SJCRH30 (cell line): ENCODE measurements at places on chromosomes 1 and 21. TPM values are rescaled to one million over a fixed set of nuclear protein-coding genes. Genes with fewer than 3 reads are reported as not detected.

Gene BRINP3
- not detected in 2 replicates for total RNA-seq

- no peaks in the 10 kb centered on the region for H3K36me3 ChIP-seq
- DNase-seq: peak; percentile 10
- no peaks in the 10 kb centered on the region for H3K27me3 ChIP-seq
- H3K4me1 ChIP-seq: no peaks in the 10 kb centered on the region
Observed at GRCh38 chr1:191255354-191256054, 777.8 kb upstream of the BRINP3 start.

Gene TFF2
- total RNA-seq: not detected in 2 replicates

Gene CACHD1
- 10.6 and 12.1 TPM in 2 replicates for total RNA-seq

- no peaks in the 10 kb centered on the region for H3K27me3 ChIP-seq
- peak overlapping the region; percentile 77; the same call in 1 of the 2 replicates for H3K27ac ChIP-seq
- H3K4me1 ChIP-seq: peaks cover 8% of the 10 kb centered on the region; the same call in 1 of the 2 replicates
- peaks cover 4% of the 10 kb centered on the region; the same call in 1 of the 2 replicates for H3K36me3 ChIP-seq
- H3K4me3 ChIP-seq: peak overlapping the region; percentile 98
- no peak for DNase-seq
Observed at GRCh38 chr1:229507502-229507901, 639 bp downstream of the NUP133 start.

- H3K27me3 ChIP-seq: no peaks in the 10 kb centered on the region
- no peak for DNase-seq
- H3K36me3 ChIP-seq: no peaks in the 10 kb centered on the region
- H3K4me1 ChIP-seq: peaks cover 37% of the 10 kb centered on the region
- no peak overlapping the region for H3K4me3 ChIP-seq
Observed at GRCh38 chr1:21337928-21338572, 47.8 kb upstream of the ECE1 start.

Gene OR2G3
- not detected in 2 replicates for total RNA-seq

DNA sequence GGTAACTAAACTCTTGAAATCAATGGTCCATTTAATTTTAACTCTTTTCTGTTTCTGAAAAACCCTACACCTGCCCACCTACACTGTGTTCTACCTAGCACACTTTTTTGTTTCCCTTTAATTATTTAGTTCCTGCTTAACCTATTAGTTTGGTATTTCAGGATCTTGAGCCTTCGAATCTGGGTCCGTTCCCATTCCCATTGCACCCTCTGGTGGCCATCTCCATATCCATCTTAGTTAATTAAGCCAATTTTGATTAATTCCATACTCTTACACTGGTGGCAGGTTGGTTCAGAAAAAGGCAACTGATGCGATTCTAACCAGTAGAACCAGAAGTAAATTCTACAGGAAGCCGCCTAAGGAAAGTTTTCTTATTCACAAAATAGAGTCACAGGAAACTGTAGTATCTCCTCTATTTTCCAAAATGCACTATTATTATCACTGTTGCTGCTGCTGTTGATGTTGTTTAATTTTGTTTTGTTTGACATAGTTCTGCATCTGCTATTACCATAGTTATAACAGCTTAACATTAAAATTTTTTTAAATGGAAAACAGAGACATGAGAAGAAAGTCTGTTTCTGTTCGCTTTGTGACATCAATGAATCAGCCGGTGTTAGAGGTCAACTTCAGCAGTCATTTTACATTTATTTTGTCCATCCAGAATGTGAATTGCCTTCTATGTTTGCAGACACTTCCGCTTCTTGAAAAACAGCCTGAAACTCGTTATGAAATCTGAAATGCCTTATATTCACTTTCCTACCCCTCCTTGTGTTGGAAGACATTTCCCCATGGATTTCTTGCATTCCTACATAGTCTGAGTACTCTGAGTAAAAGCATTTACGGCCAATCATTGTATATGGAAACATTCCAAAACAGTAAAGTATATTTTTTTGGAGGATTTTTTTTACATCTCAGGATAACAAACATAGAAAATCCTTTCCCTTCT lies 115.5 kb upstream of the NCAM2 start:
- no peaks in the 10 kb centered on the region for H3K27me3 ChIP-seq
- H3K27ac ChIP-seq: no peak overlapping the region
- DNase-seq: peak; percentile 17
- no peaks in the 10 kb centered on the region for H3K36me3 ChIP-seq
- H3K4me3 ChIP-seq: no peak overlapping the region
- H3K4me1 ChIP-seq: no peaks in the 10 kb centered on the region

- no peak overlapping the region for H3K27ac ChIP-seq
- H3K27me3 ChIP-seq: no peaks in the 10 kb centered on the region
- no peaks in the 10 kb centered on the region for H3K36me3 ChIP-seq
Observed at GRCh38 chr1:43184995-43185394, 12.9 kb downstream of the CFAP57 start.

- no peak for DNase-seq
- H3K36me3 ChIP-seq: no peaks in the 10 kb centered on the region
- no peak overlapping the region for H3K27ac ChIP-seq
Observed at GRCh38 chr1:114671011-114671938, 1.4 kb upstream of the DENND2C start.

- H3K4me3 ChIP-seq: no peak overlapping the region
- H3K36me3 ChIP-seq: no peaks in the 10 kb centered on the region
- H3K27me3 ChIP-seq: no peaks in the 10 kb centered on the region
- H3K4me1 ChIP-seq: no peaks in the 10 kb centered on the region; the same call in 1 of the 2 replicates
- no peak overlapping the region for H3K27ac ChIP-seq
Observed at GRCh38 chr1:162687870-162688269, 55.6 kb downstream of the DDR2 start.

DNA sequence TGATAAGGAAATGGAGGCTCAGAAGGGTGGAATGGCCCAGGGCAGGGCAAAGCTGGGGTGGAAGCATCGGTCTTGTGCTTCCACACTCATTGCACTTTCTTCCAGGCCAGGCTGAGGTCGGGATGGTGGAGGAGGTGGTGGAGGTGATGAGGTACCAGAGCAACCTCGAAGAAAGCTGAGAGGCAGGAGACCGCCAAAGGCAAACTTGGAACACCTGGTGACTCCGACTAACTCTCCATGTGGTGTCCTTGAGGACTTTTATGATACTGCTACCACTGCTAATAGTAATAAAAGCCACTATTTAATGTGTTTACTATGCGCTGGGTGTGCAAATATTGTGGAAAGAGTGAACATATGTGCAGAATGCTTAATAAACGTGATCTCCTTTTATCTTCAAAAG lies 16.9 kb upstream of the BTG2 start:
- peaks cover 61% of the 10 kb centered on the region for H3K4me1 ChIP-seq
- H3K36me3 ChIP-seq: no peaks in the 10 kb centered on the region
- H3K27me3 ChIP-seq: no peaks in the 10 kb centered on the region
- H3K27ac ChIP-seq: no peak overlapping the region; the same call in 1 of the 2 replicates
- no peak overlapping the region for H3K4me3 ChIP-seq
- no peak for DNase-seq

Gene KIF21B
- total RNA-seq: 0.61 and 0.66 TPM in 2 replicates

GRCh38 chr1:156203331-156203730 lies 9.4 kb downstream of the SLC25A44 start:
- DNase-seq: no peak
- H3K36me3 ChIP-seq: no peaks in the 10 kb centered on the region
- H3K4me1 ChIP-seq: no peaks in the 10 kb centered on the region

Gene AADACL4
- not detected in 2 replicates for total RNA-seq

Gene MCOLN2
- total RNA-seq: 1.6 and 2.4 TPM in 2 replicates

GRCh38 chr1:40435471-40435870 lies 14.8 kb upstream of the ZFP69B start:
- no peaks in the 10 kb centered on the region; the same call in 1 of the 2 replicates for H3K27me3 ChIP-seq
- H3K36me3 ChIP-seq: no peaks in the 10 kb centered on the region
- DNase-seq: no peak
- H3K4me3 ChIP-seq: no peak overlapping the region
- H3K4me1 ChIP-seq: no peaks in the 10 kb centered on the region

Gene GBP6
- total RNA-seq: not detected in 2 replicates

DNA sequence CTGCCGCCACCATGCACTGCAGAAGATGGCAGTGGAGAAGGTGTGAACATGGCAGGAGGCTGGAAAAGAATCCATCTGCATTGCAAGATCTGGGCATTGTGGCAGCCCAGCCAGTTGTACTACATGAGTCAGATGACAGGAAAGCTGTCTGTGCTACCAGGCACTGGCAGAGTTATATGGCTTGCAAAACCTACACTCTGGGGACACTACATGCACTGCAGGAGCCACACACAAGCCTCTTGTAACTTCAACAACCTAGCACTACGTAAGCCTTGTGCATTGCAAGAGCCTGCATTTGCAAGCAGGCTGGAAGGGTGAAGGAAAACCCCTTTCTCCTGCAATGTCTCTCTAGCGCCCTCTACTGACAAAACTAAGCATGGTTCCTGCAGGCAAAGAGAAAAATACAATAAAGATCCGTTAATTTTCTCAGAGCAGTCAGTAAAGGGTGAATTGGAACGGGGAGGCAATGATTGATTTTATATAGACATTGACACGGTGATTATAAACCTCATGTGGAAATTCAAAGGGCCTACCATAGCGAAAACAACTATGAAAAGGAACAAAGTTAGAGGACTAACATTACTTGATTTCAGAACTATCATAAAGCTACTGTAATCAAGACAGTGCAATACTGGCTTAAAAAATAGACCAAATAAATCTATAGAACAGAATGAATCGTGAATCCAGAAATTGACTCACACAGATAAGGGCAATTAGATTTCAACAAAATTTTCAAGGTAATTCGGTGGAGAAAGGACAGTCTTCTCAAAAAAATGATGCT lies 26.2 kb upstream of the DYNLT5 start:
- H3K27ac ChIP-seq: no peak overlapping the region
- H3K27me3 ChIP-seq: peaks cover 3% of the 10 kb centered on the region; the same call in 1 of the 2 replicates
- no peaks in the 10 kb centered on the region for H3K4me1 ChIP-seq
- H3K36me3 ChIP-seq: no peaks in the 10 kb centered on the region

GRCh38 chr1:226098870-226099835 lies 36.6 kb downstream of the H3-3A start:
- no peaks in the 10 kb centered on the region for H3K4me1 ChIP-seq
- no peak overlapping the region for H3K27ac ChIP-seq
- peaks cover 5% of the 10 kb centered on the region for H3K27me3 ChIP-seq

Gene ITPKB
- total RNA-seq: 22.5 and 23.2 TPM in 2 replicates

Gene DCLRE1B
- total RNA-seq: 23.7 and 25.3 TPM in 2 replicates

DNA sequence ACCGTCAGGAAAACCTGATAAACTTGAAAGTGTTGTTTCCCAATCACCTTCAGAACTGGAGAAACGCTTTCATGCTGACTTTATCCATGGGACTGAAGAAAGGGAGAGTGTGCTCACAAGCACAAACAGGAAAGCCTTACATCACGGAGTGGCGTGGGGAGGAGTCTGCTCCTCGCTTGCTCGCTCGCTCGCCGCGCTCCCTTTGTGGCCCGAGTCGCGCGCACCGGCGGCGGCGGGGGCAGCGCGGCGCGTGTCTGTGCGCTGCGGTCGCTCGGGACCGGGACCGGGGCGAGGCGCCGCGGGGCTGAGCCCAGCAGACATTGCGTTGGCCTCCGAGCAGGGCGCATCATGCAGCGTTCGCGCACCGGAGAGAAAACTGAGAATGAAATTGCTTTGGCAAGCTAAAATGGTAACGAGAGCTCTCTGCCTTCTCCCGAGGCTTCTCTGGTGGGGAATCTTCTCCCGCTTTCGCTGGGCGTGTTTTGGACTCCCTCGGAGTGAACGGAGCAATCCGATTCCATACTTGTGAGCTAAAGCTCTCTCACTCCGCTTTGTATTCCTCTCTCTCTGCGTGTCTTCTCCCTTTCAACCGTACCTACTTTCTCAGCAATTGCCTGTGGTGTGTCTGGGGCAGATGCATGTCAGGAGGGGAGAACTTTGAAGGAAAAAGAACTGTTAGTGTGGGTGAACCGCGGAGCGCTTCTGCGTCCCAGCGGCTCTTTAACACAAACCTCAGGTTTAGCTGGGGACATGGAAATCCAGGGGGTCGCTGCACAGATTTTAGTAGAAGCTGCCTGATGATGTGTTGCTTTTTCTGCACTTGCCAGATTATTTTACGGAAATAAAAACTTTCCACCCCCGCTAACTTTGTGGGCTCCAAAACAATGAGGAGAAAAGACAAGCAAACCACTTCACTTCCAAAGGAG lies at the start of gene RGL1:
RGL1 (plus strand) TSS at position 205 of the 926 bp plus-strand sequence; CDS start at position 383, 178 bp downstream.
- no peaks in the 10 kb centered on the region for H3K27me3 ChIP-seq
- DNase-seq: no peak
- H3K4me3 ChIP-seq: peak within 1 kb of the TSS; percentile 40
- no peak within 1 kb of the TSS for H3K27ac ChIP-seq

DNA sequence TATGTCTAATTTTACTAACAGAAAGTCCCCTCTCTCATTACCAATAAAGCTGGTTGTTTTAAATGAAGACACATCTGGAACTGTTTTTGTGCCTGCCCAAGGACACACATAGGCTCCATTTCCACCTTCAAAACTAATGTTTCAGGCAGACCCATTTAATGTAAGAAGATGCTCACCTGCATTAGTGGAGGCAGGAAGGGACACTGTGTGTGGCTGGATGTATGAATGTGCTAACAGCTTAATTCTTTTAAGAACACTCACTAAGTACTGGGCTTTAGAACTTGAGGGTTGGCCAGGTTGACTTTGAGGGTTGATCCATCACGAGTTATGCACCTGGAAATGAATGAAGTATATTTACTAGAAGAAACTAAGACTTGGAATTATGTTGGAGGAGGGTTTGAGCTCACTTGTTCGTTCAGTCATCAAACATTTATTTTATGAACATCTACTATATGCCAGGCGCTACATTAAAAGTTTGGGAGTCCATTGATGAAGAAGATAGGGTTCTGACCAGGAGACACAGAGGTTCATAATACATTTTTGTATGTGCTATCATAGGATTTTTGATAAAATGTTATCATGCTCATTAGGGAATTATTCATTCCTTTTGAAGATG lies 5.4 kb downstream of the JUN start:
- no peak overlapping the region for H3K27ac ChIP-seq
- H3K4me1 ChIP-seq: peaks cover 18% of the 10 kb centered on the region
- no peak overlapping the region for H3K4me3 ChIP-seq
- no peaks in the 10 kb centered on the region for H3K27me3 ChIP-seq

DNA sequence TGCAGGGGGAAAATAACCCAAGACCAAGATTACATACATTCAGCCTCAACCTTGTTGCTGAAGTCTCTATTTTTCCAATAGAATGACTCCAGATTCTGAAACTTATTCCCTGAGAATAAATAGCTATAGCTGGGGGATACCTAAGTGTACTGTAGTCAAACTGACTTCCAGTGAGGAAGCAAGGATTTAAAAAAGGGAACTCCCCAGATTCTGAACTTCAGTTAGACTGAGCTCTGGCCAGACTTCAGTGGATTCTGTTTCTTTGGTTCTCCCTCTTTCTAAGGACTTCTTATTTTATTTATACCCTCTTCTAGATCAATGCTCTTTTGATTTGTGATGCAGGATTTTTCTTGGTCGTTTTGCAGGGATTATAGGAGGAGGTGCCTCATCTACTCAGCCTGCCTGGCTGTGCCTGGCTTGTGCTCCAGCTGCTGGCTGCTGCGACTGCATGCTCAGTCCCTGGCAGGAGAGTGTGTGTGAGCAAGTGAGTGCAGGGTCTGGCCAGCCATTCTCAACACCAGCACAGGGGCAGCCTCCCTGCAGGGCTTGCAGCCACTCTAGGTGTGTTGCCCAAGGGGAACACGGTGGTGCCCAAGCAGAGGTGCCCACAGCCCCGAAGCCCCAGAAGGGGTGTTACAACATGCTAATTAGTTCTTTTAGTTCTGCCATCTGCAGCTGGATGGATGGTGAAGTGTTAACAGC lies 43.0 kb downstream of the SPATA17 start:
- H3K27me3 ChIP-seq: no peaks in the 10 kb centered on the region
- H3K36me3 ChIP-seq: no peaks in the 10 kb centered on the region
